ENCODE measurements at places on chromosomes 3 and 15.

DNA sequence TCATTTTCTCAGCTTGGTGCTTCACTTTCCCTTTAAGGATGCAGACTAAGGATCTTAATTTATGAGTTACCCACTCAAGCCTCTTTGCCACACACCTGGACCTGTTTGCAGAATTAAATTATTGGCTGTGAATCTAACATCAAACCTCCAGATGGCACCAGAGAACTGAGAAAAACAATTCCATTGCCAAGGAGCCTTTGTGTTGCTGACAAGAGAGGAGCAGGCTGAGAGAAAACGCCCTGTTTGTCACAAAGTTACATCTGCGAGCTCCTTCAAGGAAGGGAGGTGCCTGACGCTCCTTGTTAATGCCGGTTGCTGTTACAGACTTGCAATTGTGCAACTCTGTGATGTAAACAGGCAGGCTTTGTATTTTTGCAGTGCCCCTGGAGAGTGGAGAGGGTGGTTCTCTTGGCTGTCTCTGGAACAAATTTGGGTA is 36.3 kb upstream of the TMC3 start:
- peak; percentile 78 for DNase-seq

- DNase-seq = no peak
Observed at GRCh38 chr3:25469558-25469957, 41.5 kb downstream of the RARB start.

DNA sequence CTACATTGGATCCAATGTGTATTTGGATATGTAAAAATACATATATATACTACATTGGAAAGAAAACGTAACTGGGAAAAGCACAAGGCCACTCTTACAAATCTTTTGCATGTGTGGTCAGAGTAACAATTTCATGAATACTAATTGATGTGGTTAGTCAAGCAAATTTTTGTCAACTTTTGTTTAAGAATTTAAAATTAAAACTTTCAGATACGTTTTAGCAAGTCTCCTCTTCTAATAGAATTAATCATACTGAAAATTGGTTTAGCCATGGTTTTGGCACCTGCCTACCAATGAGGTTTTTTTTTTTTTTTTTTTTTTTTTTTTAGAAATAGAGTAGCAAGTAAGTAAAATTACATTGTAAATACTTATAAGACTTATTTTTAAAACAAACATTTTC is 153.0 kb upstream of the CGNL1 start:
- DNase-seq = no peak

DNA sequence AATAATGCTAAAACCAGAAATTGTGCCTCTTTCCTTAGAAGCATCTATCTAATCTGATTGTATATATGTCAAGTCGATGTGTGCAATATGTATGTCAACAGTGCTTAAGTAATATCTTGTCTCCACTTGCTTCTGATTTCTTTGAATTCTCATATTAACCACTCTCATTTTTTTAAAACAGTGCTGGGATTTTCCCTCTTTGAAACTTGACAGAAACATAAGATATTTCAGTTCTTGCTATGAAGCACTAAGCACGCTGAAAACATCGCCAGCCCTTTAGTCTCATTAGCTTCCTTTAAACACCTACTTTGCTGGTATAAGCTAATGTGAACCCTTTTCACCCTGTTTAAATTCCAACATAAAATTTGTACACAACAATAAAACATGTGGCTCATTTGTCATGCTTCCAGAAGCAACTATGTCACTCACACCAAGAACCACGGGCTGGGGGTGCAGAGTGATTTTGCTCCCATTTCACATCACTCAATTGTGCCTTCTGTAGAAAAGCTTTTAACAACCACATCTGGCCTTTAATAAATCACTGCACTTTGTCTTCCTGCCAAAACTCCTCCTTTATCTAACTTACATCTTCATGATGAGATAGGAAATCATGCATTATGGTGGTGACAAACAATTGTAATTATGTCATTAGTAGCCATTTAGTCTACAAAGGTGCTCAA is 185.2 kb downstream of the FOXP1 start:
- no peak for DNase-seq

GRCh38 chr3:59919586-59919985 is 869.8 kb upstream of the CFAP20DC start:
- no peak for DNase-seq

DNA sequence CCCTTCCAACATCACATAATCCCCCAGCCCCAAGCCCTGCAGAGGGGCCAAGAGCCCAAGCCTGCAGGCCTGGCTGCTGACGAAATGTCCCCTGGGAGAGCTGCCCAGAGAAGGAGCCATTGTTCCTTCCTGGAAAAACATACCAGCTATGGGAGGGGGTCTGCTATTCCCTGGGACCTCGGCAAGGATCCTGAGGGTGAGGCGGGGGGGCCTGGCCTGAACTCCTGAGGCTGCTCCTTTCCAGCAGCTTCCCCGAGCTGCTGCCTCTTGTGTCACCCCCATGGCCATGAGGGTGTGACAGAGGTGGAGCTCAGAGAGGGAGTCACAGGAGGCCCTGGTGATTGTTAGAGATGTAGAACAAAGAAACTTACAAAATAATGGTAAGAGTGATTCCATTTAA is 12.9 kb downstream of the LOXL1 start:
- no peak for DNase-seq

DNA sequence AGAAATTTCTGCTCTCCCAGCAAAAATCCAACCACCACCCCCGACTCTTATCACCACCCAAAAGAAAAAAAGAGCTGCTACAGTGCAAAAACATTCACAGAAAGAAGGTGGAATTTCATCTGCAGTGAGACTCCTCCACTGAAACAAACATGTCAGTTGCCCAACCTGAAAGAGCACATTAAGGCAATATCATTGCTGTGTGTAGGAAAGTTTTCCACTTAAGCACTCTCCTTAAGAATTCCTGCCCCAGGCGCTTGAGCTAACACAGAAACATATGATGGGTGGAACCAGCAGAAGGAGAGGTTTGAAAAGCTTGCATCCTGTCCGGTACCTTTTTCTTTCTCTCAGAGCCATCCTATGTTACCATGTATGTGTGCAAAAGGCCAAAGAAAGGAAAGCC is 200.8 kb upstream of the GADL1 start:
- DNase-seq = no peak

- no peak for DNase-seq
Observed at GRCh38 chr15:83935774-83936173, 281.9 kb downstream of the ADAMTSL3 start.

GRCh38 chr3:108588601-108589000 is 637 bp downstream of the CIP2A start:
- no peak for DNase-seq

- DNase-seq = no peak
Observed at GRCh38 chr3:187695449-187695848, 6.9 kb downstream of the RTP2 start.

DNA sequence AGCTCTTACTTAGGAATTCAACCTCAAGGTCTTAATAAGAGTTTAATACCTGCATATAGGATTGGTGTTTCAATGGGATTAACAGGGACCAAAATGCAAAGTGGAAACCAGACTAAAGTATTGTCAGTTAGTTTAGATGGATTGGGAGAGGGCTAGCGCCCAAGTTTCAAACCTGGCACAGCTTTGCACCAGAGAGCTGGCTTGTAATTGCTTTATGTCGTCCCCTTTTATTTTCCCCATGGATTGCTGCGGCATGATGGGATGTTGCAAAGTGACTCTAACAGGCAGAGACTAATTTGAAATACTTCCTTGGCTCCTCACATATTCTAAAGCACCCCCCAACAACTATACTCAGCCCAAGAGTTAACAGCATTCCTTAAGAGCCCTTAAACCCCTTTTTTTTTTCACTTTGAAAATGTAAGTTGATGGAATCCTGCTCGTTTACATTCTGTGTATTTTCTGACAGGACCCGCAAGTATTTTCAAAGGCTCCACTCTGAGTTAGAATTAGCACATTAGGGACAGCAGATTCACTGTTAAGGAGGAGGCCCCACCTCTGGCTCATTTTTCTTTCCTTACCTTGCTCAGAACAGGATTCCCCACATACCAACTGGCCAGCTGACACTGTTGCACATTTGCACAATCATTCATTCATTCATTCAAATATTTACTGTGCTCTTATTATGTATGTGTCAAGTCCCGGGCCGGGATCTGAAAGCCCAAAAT is 214.2 kb downstream of the ERC2 start:
- no peak for DNase-seq

GRCh38 chr3:112751061-112751460 is 95.6 kb downstream of the CD200R1L start:
- DNase-seq = no peak

GRCh38 chr3:157493627-157494550 is 9.3 kb downstream of the VEPH1 start:
- DNase-seq = peak; percentile 71

DNA sequence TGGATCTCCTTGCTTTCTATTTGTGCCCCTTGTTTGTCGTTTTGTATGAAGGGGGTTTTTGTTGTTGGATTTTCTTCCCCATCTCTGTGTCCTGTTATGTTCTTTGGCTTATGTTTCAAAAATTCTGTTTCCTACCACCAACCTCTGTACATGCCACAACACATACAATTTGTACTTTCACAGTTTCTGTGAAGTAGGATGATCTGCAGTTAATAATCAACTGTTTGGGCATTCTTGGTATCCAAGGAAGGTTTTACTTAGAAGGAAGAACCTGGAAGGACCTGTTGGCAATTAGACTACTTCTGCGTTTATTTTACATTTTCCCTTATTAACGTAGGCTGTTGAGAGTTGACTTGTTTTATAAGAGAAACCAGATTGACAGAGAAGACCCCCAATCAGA is 8.3 kb downstream of the SETD5 start:
- no peak for DNase-seq

DNA sequence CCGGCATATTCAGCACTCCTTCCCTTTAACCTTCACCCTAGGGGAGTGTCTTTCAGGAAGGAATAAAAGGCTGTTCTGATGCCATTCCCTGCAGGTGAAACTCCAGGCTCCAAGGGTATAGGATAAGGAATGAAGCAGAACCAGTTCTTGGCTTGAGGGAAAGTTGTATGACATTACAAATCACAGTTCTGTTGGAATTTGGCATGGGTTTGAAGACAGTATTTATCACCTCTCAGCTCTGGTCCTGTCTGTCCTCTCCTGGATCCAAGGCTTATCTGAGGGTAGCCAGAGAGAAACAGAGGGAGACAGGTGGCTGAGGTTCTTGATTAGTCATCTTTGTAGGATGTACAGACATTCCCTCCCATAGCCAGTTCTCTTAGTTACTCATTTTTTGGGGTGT is 37.1 kb downstream of the RAB11A start:
- DNase-seq = no peak

DNA sequence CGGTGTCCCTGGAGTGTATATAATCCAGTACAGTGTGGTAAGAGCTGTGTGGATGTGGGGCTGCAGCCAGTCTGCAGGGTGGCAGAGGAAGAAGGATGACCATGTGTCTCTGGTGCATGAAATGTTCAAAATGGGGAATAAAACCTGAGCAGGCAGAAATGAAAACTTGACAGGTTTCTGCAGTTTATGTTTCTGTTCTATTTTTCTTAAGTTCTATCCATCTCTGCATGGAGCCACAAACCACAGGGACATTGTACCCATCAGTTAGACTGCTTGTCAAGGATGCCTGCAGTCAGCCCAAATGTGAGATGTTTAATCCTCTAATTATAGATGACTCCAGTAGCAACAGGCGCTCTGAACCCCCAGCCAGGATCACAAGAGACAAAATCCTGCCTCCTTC is 216.7 kb downstream of the IL20RB start:
- DNase-seq = no peak

- peak; percentile 46 for DNase-seq
Observed at GRCh38 chr15:71447328-71448250, 332.3 kb downstream of the THSD4 start.

GRCh38 chr3:146078031-146078430 is 83.0 kb downstream of the PLOD2 start:
- no peak for DNase-seq

GRCh38 chr15:46441294-46442062 is 806.6 kb downstream of the SQOR start:
- peak; percentile 83 for DNase-seq

DNA sequence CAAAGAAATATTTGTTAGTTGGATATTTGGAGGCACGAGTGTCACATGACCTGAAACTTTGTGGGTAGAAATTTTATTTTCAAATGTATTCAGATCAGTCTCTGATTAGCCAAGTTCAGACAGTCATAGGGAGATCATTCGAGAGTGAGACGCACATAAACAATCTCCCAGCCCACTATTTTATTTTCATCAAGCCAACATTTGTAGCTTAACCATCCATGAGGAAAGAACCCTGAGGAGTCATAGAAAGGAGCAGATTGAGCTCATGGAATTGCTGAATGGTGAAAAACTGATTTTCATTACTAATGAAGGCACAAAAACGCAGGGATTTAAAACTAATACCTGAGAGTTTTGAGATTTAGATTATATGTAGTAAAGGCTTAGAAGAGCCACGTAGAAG is 548.7 kb downstream of the NSUN3 start:
- no peak for DNase-seq

DNA sequence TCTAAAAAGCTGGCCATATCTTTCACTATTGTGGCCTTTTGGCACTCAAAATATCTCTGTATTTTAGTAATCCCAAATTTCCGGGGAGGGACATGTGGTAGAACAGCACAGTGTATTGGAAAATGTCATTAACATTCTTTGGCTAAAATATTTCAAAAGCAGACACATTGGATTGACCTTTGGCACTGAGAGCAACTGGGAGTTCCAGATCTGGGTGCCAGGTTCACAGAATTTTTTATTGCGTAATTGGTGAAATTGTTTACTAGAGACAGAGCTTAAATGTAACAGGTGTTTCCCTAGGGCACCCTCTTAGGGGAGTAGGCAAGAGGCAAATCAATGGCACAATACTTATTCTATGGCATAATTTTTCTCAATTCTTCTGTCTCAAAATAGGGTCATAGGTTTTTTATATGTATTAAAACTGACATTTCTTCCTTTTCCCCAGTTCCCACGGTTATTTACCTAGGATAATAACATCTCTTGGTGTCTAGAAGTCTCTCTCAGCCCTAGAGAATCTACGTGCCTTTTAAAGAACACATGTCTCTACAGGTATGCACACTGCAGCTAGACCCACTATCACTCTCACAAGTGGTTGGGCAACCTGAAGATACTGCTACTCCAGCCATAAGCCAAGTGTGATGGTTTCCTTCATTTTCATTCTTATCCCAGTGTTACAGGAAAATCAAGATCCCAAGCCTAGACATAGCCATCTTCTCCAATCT is 10.6 kb downstream of the RBMS3 start:
- no peak for DNase-seq
